EL (cell line): ENCODE measurements at places on chromosomes 16 and 17.

DNA sequence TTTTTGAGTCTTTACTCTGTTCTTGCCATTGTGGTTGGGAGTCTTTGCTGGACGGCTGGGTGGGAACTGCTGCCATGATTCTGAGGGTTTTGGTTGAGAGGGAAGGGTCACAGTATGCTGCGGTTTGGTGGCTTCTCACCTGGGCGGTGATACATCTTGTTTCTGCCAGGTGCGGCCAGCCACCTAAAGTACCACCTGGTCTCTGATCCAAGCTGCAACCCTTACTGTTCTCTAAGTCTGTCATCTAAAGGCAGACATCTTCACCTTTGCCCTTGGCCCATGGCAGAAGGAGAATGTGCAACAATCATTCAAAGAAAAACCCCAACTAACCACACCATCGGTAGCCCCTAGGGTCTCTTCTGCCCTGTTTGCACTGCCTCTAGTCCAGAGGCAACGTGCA, 19.6 kb upstream of the MPO start:
- no peak for DNase-seq

DNA sequence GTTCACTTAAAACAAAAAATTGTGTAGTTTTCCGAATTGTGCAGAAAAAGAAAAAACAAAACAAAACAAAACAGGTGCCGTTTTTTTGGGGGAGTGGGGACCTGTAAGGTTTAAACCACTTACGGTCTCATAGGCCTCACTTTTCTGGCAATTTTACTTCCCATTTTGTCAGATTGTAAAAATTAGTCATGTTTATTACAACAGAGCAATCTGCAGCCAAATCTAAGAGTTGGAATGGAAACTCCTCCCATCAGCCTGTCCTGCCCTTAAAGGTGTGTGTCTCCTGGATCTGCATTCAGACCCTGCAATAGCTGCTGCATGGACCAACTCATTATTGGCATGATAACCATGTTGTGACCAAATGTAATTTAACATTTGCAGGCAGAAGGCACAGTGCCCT, 8.2 kb upstream of the SALL1 start:
- no peak for DNase-seq

DNA sequence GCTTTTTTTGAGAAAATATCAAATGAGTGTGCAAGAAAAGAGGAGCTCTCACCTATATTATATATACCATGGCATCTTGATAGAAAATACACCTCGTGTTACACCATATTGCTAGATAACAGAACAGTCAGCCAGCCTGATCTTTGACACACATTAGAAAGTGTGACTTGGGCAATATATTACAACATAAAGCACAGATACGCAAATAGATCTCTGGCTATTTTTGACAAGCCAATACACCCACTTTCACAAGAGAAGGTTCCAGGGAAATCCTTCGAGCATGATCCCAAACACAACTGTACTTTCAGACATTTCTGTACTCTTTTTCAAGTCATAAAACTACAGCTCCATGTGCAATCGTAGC, 9.4 kb downstream of the GGA2 start:
- no peak for DNase-seq

GRCh38 chr17:40247926-40248495, 28.9 kb downstream of the WIPF2 start:
- DNase-seq, result no peak

DNA sequence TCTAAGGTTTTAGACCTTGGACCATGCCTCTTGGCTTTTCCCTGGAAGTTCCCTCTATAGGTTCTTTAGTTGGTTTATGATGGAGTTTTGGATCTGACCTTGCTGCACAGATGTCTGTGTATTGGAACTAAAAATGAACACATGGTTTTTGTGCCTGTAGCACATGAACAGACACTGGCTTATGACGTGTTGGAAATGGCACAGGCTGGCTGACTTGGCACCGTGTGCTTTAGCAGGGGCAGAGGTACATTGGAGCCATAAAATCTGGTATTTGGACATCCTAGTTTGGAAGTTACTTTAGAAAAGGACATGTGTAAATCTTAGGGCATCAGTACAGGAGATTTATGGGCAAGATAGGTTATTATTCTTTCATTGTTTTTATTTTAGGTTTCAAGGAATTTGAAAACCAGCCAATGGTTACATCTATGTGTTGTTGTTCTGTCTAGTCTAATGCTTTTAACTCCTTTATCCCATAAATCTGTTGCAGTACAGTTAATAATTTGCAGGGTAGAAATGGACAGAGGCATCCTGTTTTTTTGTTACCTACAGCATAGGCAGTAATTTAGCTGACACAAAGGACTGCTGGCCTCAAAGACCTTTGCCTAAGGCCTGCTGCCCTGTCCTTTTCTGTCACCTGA, 6.0 kb downstream of the SOCS7 start:
- DNase-seq, result no peak

DNA sequence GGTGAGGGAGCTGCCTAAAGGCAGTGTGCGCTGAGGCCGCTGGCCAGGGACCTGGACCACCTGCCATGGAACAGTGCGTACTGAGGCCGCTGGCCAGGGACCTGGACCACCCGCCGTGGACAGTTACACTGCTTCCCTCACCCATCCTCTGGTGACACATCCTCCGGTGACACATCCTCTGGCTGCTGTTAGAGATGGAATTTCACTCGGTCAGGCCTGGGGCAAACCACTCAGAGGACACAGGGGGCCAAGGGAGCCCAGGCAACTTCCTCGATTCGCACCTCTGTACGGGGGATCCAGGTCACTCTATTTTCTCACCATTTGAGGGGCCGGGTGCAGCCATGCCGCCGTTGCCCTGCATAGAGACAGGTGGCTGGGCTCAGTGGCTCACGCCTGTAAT, 32.4 kb upstream of the RPTOR start:
- DNase-seq, result peak; percentile 86

DNA sequence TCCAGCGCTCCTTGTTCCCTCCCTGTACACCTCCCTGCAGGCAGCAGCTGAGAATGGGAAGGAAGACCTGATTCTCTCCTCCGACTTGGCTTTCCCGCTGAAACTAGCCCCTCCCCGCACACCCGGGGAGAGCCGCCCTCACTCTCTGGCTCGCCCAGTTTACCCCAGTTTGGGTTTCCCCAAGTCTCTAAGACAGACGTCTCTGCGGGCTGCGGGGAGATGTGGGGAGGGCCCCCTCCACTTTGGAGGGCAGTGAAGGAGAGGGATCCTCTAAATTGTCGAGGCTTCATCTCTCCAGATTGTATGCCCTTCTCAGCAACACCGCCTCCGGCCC, 797 bp downstream of the GRB7 start:
- DNase-seq, result peak; percentile 38

DNA sequence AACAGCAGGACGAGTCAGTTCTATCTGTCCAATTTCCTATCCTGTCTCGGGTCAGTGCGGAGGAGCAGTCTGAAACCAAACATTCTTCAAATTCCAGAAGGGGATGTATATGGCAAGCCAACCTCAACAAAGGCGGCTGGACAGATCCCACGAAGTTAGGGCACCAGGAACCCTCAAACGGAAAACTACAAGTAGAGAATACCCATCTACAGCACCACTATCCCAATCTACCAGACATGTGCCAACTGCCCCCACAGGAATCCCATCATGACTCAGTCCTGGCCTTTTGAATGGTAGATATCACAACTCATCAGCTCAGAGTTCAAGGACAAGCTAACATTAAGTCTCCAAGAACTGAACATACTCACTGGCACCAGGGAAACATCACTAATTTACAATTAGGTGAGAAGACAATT, 2.3 kb downstream of the NAT9 start:
- DNase-seq, result peak; percentile 85

GRCh38 chr16:89667633-89668032, 10.0 kb downstream of the SPATA33 start:
- no peak for DNase-seq
